ENCODE measurements at places on chromosomes 3 and 15.

- DNase-seq: no peak
Observed at GRCh38 chr3:174863488-174863887, 4.4 kb downstream of the NAALADL2 start.

DNA sequence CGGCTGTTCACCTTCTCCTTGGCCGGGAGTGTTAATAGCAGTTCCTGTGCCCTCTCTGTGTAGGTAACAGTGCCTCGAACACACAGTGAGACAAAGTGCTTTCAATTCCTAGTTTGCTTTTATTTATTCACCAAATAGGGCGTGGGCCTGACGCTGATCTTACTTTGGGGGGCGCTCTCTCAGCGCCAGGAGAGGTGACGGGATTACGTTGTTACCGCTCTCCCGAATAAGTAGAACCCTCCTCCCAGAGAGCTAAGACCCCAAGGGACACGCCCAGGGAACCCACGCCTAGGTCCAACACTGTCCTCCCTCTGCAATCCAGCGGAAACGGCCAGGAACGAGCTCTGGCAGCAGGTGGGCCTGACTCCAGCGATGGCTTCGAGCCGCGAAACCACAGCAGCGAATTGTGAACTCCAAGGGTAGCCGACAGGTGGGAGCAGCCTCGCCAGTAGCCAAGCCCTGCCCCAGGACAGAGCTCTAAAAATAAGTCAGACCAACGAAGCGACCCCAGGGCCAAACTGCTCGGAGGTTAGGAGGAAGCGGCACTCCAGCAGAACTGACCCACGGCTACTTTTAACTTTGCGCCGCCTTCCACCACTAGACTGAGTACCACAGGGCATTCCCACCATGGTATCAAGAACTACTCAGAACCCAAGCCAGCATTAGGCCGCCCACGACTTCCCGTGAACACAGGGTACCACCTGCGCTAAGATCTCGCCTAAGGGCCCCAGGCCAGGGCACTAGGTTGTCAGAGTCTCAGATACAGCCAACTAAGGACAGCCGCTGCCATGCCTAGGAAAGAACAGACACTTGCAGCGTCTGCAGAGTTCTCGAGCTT is 1.6 kb upstream of the SIN3A start:
- peak; percentile 53 for DNase-seq

DNA sequence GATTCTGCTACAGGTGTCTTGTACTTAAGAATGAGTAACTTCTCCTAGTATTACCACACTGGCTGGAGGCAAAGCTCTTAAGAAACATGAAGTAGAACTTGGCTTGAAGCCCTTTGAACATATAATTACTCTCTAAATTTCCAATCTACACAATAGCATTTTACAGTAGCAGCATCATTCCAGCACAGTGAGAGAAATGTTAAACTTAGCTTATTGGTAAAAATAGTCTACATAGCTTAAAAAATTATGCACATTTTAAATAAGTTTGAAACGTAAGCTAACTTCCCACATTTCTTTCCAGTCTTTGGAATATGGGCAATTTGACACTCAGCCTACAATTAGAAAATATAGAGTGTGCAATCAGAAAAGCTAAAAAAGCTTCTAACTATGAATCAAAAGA is 32.8 kb upstream of the TOP2B start:
- DNase-seq: peak; percentile 3

- DNase-seq: no peak
Observed at GRCh38 chr3:52270252-52270754, 8.1 kb downstream of the WDR82 start.

DNA sequence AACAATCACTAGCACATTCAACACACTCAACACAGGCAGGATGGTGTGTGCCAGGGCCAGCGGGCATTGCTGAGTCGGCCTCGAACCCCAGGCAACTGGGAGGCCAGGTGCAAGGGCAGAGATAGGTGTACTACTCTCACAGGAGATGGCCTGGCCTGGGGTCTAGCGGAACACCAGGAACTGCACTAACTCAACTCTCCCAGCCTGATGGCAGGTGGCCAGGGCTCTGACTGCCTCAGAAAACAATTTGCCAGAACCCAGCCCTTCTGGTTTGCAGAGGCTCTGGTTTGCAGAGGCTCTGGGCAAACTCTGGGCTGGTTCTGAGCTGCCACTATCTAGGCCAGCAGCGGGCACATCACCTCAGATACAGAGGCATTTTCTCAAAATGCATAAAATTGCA is 229.2 kb upstream of the CHRNA7 start:
- DNase-seq: no peak

GRCh38 chr15:26698555-26698954 is 74.3 kb downstream of the GABRB3 start:
- no peak for DNase-seq

DNA sequence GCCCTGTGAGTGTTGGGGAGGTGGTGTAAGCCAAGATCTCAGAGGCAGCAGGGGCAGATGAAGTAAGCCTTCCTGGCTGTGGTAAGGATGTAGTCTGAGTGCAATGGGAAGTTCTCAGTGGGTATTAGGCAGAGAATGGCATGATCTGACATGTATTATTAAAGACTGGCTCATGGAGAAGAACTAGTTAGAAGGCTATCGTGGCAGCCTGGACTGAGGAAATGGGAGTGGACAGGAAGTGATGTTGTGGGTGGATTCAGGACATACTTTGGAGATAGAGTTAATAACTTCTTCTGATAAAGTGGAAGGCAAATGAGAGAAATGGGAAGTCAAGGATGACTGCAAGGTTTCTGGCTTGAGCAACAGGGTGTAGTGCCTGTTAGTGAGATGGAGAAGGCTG is 250.9 kb upstream of the CFAP20DC start:
- peak; percentile 17 for DNase-seq

- no peak for DNase-seq
Observed at GRCh38 chr3:141044695-141045641, 6.2 kb upstream of the SPSB4 start.

GRCh38 chr3:196284396-196284795 is 3.1 kb downstream of the PCYT1A start:
- no peak for DNase-seq

- no peak for DNase-seq
Observed at GRCh38 chr15:86568378-86568777, 488.7 kb downstream of the AGBL1 start.

DNA sequence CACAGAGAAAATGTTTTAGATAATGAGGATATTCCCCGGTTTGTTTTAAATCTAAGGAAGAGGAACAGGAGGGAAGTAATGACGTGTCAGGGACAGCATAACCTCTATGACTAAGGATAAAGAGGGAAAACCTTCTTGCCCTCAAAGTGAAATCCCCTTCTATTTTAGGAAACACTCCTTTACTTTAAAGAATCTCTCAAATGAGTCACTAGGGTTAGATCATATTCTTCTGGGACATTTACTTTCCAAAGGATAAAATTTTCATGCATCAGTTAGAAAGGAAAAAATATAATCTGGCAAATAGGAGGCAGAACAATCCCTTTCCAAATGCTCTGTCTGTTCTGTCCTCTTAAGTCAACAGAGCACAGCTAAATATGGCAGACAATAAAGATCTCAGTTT is 43.2 kb upstream of the UBE2E2 start:
- DNase-seq: peak; percentile 69

GRCh38 chr15:58433597-58434333 is 2.0 kb downstream of the LIPC start:
- DNase-seq: no peak

GRCh38 chr3:14494279-14494972 is 45.7 kb downstream of the GRIP2 start:
- DNase-seq: no peak

DNA sequence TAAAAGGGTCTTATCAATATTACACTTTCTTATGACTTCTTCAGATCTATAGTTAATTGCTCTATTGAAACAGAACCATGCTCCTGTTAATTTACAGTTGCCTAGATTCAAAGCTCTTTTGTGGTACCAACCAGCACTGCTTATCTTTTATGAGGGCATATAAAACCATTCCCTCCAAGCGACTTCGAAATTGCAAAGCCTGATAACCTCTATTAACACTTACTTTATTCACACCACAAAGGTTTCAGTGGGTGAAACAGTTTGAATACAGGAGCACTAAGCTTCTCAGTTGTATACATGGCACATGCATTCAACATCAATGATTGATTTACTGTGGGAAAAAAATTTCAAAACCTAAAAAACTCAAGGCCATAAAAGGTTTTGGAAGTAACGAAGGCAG is 74.9 kb upstream of the PPIB start:
- DNase-seq: no peak

GRCh38 chr3:119301662-119302061 is 7.5 kb downstream of the ARHGAP31 start:
- DNase-seq: no peak

DNA sequence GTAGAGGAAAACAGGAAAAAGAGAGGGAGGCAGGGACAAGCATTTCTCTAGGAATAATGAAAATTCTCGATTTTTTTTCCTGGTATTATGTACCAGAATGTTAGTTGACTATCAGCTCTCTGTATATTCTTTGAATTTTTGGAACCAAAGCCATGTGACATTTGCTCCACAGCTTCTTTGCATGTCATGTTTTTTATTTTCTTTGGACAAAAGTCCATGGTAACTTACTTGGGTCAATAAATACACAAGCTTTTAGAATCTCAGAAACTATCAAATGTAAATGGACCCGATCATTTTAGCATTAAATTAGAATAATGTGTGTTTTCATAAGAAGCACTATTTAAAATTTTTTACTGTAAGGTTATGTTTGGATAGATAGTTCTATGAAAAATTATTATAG is 320.5 kb downstream of the ZIC1 start:
- no peak for DNase-seq

DNA sequence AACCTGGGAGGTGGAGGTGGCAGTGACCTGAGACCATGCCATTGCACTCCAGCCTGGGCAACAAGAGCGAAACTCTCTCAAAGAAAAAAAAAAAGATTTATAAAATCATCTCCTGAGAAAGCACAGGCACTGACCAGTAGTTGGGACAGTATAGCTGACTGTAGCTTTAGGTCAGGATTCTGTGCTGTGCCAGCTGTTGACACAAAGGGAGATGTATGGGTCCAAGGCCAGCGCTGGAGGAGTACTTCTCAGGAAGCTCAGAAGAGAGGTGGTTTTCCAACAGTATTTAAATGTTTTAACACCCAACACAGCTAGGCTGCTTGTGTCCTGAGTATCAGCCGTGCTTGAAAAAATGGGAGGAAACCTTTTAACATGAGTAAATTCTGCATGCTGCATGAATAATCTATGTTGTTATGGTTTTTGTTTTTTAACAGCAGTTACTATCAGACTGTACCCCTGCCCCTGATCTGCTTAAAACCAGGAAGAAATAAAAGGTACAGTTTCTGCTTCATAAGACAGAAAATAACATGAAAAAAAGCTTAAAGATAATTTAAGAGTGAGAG is 6.5 kb downstream of the RAMAC start:
- no peak for DNase-seq

DNA sequence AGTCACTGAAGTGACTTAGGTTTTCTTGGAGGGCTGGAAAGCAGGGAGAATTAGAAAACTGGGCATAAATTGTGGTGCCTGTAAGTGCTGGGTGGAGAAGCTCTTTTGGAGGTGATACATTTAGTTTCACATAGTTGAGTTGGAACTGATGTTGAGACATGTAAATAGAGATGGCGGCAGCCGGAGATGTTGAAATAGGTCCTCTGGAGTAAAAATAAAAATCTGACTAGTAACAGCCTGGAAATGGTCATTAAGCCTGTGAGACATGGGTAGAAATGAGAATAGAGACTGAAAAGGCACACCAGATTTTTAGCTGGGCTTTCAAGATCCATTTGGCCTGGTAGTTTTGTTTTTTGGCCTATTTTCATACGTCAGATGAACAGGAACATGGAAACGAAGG is 2.9 kb upstream of the NIT2 start:
- no peak for DNase-seq

DNA sequence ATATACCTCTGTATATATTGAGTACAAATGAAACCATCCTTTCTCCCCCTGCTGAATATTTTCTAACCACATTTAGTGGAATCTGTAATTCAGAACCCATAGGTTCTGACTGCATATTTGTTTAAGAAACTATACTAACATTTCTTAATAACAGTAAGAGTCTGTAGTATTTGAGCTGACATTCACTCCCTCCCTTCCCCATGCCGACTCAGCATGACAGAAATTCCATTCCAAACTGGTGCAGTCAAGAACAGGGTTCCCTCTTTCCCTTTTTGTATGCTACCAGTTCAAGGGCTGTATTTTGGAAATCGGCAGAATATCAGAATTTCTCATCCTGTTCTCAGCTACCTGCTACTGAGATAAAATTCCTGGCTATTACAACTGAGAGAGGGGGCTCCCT is 796.6 kb upstream of the DPPA4 start:
- DNase-seq: no peak

DNA sequence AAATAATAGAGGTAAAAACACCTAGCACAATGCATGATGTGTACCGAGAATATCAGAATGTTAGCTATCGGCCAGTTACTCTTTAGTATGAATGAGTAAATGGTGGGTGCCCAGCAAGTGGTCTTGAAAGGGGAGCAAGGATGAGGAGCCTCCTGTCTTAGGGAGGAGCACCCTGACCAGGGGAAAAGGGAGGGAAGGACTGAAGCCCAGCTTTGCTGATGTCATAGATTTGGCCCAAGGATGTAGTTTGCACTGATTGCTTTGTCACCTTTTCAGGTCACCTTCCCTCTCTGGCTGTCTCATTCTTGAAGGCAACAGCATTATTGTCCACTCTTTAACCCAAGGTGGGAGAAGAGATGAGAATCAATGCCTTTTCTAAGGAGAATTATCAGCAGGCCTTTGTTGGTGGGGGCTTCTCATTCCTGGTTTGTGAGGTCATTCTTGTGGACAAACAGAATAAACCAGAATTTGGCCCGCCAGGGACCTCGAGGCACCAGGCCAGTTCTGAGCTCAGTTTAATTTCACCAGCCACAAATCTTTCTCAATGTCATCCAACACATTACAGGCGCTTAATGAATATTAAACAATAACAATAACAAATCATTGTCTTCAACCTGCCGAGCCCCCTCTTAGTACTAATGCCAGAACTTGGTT is 231.3 kb downstream of the VPS13C start:
- no peak for DNase-seq

DNA sequence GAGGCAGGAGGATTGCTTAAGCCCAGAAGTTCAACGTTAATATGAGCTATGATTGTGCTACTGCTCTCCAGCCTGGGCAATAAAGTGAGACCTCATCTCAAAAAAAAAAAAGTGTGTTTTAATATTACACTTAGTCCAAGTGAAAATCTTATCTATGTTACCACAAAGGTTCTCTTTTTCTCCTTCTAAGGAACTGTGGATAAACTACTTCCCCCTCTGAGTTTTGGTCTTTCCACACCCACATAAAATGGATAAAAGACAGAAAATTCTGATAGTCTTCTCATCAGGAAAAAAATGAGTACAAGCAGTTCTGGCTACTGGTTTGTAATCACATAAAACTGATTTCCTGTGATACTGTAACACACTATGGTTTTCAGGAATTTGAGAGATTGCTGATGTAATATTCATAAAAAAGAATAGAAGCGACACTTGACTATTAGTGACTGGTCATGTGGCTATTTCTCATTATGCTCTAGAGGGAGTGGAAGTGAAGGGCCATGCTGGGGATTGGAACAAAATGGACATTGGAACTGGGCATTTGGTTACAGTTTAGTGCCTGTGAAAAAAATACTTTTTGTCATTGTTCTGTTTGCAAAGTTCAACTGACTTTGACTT is 68.2 kb downstream of the RYR3 start:
- no peak for DNase-seq
